Stimulated activated CD8-positive, alpha-beta memory T cell treated with anti-CD3 and anti-CD28 coated beads, Interleukin-2, amount 100 ng/mL, for 1 hour (primary cell): ENCODE measurements at places on chromosomes 12 and 14.

GRCh38 chr12:69007101-69007854 lies 74.3 kb upstream of the CPM start:
- DNase-seq, result no peak

DNA sequence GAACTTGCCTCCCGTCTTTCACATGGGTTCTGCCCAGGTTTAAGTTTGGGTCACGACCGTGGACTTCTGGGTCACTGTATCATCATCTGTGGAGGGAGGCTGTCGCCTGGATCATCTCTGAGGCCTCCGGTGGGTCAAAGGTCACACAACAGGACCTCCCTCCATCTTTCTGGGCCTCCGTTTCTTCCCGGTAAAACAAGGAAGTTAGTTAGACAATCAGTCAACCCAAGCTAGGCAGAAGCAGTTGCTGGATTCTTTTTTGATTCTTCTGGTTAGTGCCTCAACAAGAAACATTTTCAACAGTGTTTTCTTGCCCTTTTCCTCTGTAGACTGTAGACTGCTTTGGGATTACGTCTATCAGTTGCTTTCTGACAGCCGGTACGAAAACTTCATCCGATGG lies 186.6 kb upstream of the BCL2L14 start:
- DNase-seq, result no peak

DNA sequence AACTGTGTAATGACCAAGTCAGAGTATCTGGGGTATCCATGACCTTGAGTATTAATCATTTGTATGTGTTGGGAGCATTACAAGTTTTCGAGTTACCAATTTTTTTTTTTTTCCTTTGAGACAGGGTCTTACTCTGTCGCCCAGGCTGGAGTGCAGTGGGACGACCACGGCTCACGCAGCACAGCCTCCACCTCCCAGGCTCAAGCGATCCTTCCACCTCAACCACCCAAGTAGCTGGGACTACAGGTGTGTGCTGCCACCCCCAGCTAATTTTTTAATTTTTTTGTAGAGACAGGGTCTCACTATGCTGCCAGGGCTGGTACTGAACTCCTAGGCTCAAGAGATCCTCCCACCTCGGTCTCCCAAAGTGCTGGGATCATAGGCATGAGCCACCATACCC lies 19.7 kb downstream of the SSH1 start:
- DNase-seq, result no peak

DNA sequence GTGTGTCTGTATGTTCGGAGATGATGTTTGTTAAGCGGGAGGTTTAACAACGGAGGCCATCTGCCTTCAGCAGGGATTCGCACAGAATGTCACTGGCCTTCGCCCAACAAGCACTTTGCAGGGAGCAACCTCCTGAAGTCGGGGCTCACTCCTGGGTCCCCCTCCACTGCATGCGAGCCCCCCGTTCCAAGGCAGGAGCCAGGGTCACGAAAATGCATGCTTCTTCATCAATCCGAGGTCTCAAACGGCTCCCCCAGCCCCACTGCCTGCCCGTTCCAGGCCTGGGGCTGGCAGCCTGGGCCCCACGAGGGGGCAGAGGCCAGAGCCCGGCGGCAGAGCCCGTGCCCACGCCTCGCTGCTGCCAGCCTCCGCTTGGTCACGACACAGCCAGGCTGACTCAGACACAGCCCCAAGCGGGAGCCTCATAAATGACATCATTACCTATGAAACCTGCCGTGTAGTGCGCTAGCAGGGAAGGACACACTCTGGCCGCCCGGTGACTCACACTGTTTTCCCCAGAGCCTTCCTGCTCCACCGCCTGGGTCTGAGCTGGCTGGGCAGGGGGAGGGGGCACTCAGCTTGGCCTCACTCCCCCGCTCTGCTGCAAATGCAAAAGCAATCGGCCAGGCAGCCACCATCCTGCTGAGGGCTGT lies 169.5 kb upstream of the RTL1 start:
- no peak for DNase-seq

DNA sequence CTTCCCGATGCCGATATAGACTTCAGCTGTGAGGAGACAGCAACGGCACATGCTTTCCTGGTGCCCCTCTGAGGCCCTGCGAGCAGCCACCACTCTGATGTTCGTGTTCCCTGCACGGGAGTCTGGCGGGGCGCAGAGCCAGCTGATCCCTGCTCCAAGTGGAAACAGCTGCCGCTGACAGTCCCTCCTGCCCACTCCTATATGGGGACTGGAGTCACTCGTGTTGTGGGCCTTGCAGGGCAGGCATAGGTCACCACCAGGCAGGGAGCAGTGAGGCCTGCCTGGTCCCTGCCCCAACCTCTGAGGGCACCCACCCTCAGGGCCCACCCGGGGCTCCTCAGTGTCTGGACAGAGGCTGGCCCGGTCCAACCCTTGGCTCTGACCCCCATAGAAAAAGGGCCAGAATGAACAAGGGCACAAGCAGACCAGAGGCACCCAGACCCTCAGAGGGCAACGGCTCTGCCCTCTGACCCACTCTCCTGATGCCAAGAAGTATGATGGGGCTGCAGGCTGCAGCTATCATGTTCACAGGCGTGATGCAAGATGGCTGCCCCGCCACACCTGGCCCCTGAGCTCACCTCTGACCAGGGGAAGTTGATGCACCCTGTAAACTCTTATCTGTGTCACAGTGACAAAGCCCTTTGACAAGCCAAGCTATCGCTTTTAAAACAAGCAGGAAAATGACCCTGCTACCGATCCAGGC lies 181.6 kb downstream of the CALM1 start:
- DNase-seq, result no peak

GRCh38 chr12:16482726-16483125 lies 123.2 kb downstream of the LMO3 start:
- no peak for DNase-seq

DNA sequence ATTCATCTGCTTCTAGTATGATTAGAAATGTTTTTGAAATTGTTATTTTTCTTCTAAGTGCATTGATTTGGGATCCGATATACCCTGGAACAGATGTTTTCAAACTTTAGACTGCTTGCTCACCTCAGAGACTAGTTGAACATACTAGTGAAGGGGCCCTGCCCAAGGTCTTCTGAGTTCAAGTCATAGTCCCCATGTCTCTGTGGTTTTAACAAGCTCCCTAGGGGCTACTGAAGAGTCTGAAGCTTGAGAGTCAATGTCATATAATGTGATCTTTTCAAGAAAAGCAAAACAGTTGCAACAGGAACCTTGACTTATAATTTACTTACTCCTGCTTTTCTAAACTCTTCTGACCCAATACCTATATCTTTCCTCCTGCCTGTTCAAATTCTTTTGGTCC lies 7.5 kb upstream of the UBE2N start:
- DNase-seq, result no peak
